Stimulated activated memory B cell treated with anti-CD40 and anti-IgM and Interleukin-4, amounts not matched to agents 10 μg/mL and 1 μg/mL and 100 μg/mL, for 72 hours (primary cell): ENCODE measurements at places on chromosomes 3 and 15.

DNA sequence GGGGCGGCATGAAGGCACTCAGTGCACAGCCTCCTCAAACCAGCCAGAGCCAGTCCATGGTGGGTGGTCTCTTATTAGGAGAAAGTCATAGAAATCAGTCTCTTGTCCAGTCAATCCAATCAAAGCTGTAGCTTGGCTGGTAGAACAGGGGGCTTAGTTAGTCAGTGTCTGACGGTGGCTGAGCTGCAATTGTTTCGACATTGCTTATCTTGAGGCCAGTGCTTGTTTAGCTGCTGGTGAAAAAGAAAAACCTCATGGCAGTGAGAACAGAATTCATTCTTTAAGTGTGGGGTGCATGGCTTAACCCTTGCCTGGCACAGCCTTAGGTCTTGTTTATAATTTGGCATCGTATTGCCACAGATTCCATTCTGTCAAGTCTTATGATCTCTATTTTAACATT lies 53.9 kb downstream of the FGD5 start:
- no peak for ATAC-seq

DNA sequence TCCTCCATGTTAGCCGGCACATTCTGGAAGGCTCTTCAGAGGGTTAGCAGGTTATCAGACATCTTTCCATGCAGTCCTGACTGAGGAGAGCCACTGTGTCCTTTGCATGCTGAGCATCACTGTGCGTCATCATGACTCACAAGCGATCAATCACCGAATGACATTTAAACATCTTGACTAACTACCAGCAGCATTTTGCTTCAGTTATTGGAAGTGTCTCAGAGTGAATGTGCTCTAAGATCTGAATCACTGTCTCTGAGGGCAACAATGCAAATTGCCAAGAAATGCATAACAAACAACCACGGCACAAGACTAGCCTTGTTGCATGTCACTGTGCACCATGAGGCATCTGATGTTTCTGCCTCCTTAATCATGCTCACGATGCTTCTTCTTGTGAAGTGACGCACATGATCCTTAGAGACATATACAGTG lies 18.3 kb upstream of the ATP8B4 start:
- peak; percentile 42 for ATAC-seq

GRCh38 chr3:171817074-171817800 lies 7.0 kb upstream of the PLD1 start:
- ATAC-seq = no peak

- ATAC-seq = no peak
Measured at GRCh38 chr3:188776447-188776846, 395.3 kb upstream of the TPRG1 start.

- ATAC-seq = no peak
Measured at GRCh38 chr3:21356402-21356801, 394.6 kb downstream of the ZNF385D start.

DNA sequence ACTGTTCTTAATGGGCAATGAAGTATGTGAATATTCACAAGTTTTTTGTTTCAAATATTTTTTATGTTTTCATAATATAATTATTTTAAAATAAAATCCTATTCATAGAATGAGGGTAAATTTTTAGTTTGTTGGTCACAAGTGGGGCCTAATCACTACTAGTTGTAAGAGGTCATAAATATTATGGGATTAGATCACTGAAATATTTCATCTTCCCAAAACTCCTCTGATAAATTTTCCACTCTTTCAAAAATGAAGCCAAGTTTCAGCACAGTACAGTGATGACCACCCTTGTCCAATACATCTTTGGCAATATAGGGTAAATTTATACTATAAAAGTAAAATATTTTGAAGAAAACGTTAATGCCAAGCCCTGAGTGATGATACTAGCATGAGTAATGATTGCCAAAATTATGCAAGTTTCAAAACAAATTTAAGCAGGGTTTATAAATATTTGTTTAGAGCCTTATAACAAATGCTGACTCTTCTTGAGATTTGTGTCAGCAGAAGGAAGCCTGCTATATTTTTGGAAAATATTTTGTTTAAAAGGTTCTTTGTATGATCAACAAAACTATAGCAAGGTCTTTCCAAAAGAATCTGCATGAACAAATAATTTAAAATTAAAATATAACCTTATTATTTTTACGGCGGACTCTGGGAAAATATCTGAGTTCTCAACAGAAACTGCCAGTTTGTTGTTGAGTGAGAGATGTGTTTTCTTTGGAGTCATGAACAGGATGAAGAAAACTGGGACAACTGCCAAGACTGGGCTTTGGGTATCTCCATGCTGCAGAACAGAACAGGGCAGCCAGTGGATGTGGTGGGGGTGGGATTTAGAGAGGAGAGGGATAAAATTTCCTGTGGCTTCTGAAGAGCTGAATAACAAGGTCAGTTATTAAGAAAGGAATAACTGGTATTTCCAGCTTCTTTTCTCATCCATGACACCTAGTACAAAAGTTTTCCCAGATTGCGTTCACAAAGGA lies 17.9 kb upstream of the TM4SF1 start:
- no peak for ATAC-seq

DNA sequence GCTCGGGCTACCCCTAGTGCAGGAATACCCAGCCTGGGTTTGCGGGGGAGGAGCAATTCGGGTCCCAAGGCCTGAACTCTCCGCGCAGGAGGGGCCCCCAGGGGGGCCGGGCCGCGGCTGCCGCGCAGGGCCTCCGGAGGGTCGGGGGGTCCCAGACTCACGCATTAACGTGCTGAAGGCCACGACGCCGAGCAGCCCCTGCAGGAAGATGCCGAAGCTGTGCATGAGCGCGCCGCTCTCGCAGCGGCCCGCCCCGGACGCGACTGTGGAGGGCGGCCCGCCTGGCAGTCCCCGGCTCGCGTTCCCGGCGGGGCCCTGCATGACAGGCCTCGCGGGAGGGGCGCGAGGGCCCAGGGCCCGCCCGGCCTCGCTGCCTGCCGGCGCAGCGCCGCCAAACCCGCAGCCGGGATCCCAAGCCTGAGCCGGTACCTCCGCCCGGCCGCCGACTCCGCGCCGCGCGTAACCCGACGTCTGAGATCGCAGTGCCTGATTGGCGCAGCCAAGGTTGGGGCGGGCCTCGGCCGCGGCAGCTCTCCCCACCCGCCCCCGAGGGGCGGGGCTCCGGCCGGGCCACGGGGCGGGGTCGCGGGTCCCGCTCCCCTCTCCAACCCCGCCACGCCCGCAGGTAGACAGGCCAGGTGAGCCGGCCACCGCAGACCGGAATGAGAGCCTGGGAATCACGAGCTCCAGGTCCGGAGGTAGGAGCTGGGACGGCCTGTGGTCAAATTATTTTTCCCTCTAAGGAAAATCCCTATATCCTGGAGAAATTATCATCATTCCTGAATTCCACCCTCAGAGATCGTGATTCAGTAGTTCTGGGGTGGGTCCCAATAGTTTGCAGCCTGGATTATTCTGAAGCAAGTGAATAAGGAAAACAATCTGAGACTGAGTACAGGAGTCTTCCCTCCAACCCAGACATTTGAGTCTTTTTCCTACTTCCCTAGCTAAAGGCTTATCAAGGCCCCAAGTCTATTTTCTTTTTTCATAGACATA lies at the start of gene STIMATE:
Gene STIMATE, minus strand, starts transcription at position 419 of the 993 bp plus-strand sequence. Its CDS starts 98 bp downstream, at position 321.
- peak; percentile 98 for ATAC-seq

- ATAC-seq = no peak
Measured at GRCh38 chr3:98513091-98513511, 9.6 kb downstream of the CLDND1 start.

GRCh38 chr3:68148447-68148846 lies 494.0 kb upstream of the SUCLG2 start:
- ATAC-seq = no peak
